Epithelial cell of proximal tubule (primary cell): ENCODE measurements at places on chromosomes 4 and X. TPM values are rescaled to one million over a fixed set of nuclear protein-coding genes. Genes with fewer than 3 reads are reported as not detected.

The NPY5R gene
- total RNA-seq: 0.12 and 0.14 TPM in 2 replicates

The SMIM20 gene
- 20.2 and 31.2 TPM in 2 replicates for total RNA-seq

The CSAG2 gene
- not detected in 2 replicates for total RNA-seq

The NSG1 gene
- total RNA-seq: 1.6 and 3.2 TPM in 2 replicates

The GAGE13 gene
- not detected in 2 replicates for total RNA-seq

The F11 gene
- not detected in 2 replicates for total RNA-seq
